ENCODE measurements at places on chromosomes 13 and 19. TPM values are rescaled to one million over a fixed set of nuclear protein-coding genes. Genes with fewer than 3 reads are reported as not detected.

- peak; percentile 94 for DNase-seq
Measured at GRCh38 chr19:1249298-1249989, 1.1 kb downstream of the MIDN start.

GRCh38 chr13:50026788-50027473 lies 11.7 kb downstream of the KCNRG start:
- no peak for DNase-seq

GRCh38 chr13:27450921-27451471 lies 632 bp upstream of the MTIF3 start:
- peak; percentile 44 for DNase-seq

DNA sequence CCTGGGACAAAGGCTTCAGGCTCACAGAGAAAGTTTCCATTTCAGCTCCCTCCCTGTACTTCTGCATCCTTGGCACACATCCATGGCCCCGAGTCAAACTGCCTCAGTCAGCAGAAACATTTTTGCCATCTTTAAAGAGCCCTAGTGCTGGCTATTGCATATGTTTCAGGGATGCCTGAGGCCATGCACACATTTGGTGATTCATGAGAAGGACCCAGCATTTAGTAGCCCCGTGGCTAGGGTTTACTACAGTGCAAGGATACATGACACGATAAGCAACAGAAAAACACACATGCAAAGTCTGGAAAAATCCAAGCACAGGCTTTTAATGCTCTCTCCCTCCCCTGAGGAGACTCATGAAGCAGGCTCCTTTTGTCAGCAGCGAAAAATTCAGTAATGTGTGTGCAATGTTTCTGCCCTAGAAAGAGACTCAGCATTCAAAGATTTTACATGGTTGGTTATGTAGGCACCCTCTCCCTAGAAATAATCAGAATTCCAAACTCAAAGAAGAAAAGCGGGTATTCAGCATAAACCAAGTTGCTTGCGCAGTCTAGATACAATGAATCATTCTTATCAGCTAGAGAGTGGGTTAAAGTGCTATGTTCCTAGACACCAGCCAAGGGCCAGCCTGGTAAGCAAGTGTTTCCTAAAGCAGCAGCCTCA lies 17.6 kb downstream of the ACOD1 start:
- no peak for DNase-seq

DNA sequence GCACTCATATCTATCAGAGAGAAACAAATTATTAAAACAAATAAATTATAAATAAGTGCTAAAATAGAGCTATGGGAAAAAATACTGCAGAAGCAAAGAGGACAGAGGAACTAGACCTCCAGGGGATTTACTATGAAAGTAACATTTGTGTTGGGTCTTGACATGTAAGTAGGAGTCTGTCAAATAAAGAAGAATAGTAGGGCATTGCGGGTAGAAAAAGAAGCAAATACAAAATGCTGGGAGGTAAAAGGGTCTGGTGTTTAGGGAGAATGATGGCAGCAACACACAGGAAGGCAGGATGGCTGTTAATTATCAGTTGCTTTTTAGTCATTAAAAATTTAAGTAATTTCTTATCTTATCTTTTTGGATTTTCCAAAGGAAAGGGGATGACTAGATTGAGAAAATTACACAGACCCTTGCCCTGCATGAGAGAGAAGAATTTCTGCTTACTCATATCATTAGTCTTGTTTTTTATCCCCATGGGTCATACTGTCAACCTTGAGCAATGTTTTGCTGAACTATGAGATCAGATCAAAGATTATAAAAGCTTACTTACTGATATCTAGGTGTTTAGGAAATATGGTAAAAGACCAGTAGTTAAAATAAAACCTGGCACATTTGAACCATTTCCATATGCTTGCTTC lies 472.7 kb downstream of the DIAPH3 start:
- no peak for DNase-seq

DNA sequence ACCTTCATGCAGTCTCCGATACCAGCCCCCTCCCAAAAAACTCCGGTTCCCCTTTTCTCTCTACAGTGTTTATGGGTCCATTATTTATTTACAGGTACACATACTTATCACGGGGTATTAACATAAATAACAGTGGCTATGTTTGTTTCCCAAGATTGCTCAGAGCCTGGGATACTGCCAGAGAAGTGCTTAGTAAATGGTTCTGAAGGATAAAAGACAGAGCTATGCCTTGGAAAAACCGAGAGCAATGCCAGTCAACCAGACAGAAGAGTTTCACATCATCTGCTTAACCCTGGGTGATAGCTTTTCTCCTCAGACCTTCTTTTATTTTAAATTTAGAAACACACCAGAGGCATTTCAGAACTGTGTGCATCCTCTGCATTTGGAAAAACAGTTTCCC lies 61.3 kb downstream of the NUFIP1 start:
- no peak for DNase-seq

DNA sequence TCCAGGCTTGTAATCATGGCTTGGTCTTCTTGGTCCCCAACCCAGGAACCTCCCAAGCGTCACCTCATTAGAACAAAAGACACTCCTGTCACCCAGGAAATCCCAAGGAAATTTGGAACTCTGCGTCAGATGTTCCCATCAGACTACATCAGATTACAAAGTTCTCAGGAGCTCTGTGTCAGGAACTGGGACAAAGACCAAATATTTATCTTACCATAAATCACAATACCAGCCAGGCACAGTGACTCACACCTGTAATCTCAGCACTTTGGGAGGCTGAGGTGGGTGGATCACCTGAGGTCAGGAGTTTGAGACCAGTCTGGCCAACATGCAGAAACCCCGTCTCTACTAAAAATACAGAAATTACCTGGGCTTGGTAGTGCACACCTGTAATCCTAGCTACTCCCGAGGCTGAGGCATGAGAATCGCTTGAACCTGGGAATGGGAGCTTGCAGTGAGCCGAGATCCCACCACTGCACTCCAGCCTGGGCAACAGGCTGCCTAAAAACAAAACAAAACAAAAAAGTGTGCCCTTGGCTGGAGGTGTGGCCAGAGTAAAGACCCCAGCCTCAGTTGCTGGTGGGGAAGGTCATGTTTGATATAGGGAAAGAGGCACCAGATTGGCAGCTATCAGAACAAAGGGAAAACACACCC lies 16.7 kb upstream of the CCDC124 start:
- DNase-seq, result no peak

DNA sequence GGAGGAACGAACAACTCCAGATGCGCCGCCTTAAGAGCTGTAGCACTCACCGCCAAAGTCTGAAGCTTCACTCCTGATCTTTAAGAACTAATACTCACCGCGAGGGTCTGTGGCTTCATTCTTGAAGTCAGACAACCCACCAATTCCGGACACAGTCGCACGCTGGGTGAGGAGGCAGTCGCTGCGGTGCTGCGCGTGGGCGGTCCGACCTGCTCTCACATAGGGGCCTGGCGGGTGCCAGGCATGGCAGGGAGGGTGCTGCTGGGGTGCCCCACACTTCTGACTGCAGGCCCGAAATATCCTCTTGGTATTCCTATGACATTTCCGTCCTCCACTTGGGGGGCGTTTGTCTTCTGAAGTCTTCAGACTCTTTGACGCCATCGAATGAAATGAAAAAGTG lies 7.4 kb upstream of the MICU2 start:
- DNase-seq, result no peak

DNA sequence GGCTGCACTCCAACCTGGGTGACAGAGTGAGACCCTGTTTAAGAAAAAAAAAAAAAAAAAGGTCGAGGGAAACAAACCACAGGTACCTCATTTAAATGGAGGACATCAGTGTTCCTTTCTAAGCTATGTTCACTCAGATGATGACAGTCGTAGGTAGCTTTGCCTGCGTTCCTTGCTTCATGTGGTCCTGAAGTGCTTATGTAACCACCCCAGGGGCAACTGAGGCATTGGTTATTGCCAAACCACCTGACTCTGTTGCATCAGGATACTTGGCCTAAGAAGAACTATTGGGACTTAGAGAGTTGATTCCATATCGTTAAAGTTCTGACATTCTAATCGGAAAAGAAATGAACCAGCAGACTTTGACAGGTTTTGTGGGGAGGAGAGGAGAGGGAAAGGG lies 51.7 kb downstream of the SPATA13 start:
- DNase-seq, result no peak

DNA sequence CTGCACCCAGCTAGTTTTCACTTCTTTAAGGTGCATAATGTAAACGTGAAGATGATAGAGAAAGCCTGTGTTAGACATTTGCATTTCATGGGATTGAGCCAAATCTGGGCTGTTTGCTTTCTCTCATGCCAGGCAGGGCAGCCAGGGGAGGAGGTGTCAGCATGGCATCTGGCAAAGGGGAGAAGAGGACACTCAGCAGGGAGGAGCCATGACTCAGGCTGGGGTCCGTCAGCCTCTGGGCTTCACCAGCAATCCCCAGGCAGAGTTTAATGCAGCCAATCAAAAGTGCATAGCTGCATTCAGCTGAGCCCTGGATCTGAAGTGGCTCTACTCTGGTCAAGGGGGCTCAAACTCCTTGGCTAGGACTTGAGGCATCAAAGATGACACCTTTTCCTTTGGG lies 23.5 kb downstream of the EBPL start:
- DNase-seq, result no peak

DNA sequence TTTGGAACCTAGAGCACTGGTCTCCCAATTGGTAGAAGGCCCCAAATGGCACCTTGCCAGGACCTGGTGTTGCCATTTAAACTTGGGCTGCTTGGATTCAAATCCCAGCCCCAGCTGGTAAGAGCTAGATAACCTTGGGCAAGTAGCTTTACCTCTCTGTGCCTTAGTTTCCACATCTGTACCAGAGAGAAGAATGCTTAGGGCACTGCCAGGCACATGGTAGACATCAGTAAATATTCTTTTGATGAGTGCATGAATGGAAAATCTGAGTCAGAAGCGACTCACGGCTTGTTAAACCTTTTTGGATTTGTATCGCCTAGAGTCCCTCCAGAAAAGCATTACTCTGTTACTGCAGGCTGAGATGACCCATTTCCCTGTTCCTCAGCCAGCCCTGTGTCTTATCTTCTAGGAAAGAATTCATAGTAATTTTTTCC lies 90.9 kb downstream of the SIPA1L3 start:
- no peak for DNase-seq

GRCh38 chr13:47110141-47110540 lies 213.3 kb upstream of the HTR2A start:
- no peak for DNase-seq

DNA sequence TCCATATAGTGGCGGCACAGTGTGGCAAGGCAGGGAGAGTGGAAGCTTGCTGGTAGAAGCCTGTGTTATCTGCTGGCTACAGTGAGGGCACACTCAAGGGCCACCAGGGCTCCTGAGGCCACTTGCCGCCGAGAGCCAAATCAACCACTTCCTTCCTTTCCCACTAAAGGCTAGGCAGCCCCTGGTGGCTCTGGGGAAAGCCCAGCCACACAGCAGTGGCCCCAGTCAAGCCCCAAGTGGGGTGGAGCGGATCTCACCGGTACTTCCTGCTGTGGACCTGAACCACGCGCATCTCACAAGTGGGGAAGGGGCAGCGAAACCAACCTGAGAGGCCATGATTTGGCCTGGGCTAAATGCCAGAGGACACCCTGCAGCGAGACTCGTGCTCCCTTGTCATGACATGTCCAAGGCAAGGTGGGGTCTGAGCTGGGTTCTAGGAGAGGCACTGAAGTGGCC lies 21.9 kb upstream of the SLC35E1 start:
- peak; percentile 54 for DNase-seq

GRCh38 chr19:32662186-32662585 lies 12.8 kb downstream of the ANKRD27 start:
- DNase-seq, result no peak

GRCh38 chr13:37481885-37482227 lies 116.7 kb downstream of the POSTN start:
- DNase-seq, result no peak

- DNase-seq, result peak; percentile 61
Measured at GRCh38 chr19:48608798-48609263, 2.3 kb downstream of the SPACA4 start.

DNA sequence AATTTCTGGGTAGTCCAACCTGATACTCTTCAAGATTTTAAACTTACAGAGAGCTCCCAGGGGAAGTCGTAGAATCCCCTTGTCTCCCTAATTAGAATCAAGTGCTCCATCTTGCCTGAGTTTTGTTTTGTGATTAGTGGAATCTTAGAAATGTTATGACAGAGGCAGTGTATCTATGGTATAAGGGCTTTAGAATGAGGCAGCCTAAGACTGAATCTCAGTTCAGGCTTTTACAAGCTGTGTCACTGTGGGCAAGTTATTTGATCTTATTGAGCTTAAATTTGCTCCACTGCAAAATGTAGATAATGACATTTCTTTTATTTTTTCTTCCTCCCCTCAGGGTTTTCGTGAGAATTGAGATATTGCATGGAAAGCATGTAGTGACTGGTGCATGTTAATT lies 215.5 kb downstream of the POSTN start:
- no peak for DNase-seq

- DNase-seq, result no peak
Measured at GRCh38 chr13:112845511-112846144, 123.4 kb upstream of the MCF2L start.

HSD11B1L gene
- total RNA-seq, result 5.2 TPM

TLE6 gene
- 0.64 TPM for total RNA-seq

PALM3 gene
- total RNA-seq, result not detected

ZNF471 gene
- 2.3 TPM for total RNA-seq

CLDN10 gene
- total RNA-seq, result not detected

DACH1 gene
- 0.49 TPM for total RNA-seq

TRIP10 gene
- total RNA-seq, result 6.4 TPM

IZUMO4 gene
- total RNA-seq, result 16.2 TPM

MYO1F gene
- 347 TPM for total RNA-seq

TUBB4A gene
- 2.3 TPM for total RNA-seq

TNFSF11 gene
- total RNA-seq, result not detected

All from naive thymus-derived CD4-positive, alpha-beta T cell (primary cell).